ENCODE measurements at places on chromosomes 1 and 21.

- DNase-seq: no peak
These were observed 3.9 kb downstream of the SELENBP1 start for GRCh38 chr1:151368393-151369301.

DNA sequence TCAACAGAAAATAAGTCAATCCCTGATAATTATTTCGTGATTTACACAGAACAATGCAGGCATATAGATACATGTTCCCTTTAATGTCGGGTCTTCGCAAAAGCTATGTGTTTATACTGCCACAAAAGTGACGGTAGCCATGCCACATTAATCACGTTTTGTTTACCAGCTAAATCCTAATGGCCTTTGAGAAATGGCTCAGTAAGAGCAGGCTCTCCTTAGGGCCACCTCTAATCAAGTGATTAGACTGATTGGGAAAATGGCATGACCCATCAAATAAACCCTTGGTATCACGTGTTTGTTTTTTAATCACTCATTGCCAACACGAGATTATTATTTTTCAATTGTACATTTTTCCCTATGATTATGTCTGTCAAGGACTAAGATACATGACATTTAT is 102.0 kb upstream of the USP25 start:
- no peak for DNase-seq

GRCh38 chr1:107100331-107100984 is 40.4 kb upstream of the NTNG1 start:
- DNase-seq: no peak

GRCh38 chr1:28208818-28209441 is 23.9 kb downstream of the DNAJC8 start:
- DNase-seq: peak; percentile 27

- no peak for DNase-seq
These were observed 12.2 kb downstream of the ATP1A4 start for GRCh38 chr1:160163615-160164014.

GRCh38 chr1:210558302-210558701 is 229.6 kb downstream of the HHAT start:
- DNase-seq: no peak

- peak; percentile 59 for DNase-seq
These were observed 121.1 kb downstream of the FOXD2 start for GRCh38 chr1:47558601-47559593.

DNA sequence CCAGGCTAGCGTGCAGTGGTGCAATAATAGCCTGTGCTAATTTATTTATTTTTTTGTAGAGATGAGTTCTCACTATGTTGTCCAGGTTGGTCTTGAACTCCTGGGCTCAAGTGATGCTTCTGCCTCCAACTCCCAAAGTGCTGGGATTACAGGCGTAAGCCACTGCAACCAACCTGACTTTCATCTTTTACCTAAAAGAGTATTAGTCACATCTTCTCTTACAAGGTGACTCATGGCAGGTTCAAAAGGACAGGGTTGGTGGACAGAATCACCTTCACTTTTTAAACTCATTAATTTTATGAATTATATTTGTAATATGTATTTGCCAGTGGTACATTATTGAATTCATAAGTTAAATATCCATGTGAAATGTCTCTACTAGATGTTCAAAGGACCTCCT is 18.1 kb downstream of the JAM2 start:
- no peak for DNase-seq

Data from HuH-7.5 (cell line).